ENCODE measurements at places on chromosomes 2 and 18. TPM values are rescaled to one million over a fixed set of nuclear protein-coding genes. Genes with fewer than 3 reads are reported as not detected.

GRCh38 chr2:114929225-114929624 is 486.8 kb downstream of the DPP10 start:
- no peak for DNase-seq

DNA sequence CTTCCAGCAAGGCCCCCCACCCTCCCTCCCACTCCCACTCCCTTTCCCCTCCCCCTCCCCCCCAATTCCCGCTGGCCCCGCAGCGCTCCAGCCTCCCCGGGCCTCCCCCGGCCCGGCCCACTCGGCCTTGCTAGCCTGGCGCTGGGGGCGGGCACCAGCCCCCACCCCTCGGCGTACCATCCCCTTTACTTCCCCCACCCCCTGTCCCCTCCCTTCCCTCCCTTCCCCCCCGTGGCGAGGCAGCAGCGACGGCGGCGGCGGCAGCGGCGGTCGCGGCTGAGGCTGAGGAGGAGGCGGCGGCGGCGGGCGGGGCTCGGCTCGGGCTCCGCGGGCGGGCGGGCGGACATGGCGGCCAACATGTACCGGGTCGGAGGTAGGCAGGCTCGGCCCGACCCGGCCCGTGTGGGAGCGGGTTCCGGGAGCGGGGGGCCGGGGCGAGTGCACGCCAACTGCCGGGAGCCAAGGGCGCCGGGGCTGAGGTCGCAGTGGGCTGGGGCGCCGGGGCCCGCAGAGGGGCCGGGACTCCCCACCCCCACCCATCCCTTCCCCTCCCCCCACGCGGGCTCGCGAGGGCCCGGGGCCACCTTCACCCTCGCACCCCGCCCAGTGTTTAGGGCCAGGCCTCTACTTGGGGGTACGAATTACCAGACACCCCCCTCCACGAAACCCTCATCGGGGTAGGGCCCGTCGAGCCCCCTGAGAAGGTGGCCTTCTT is at the start of gene MTA3:
Gene MTA3 (plus strand): TSS at position 232 of the 715 bp plus-strand sequence. CDS start 114 bp downstream, at position 346.
- no peak for DNase-seq

Gene PLA2R1
- total RNA-seq = 17.8 TPM

GRCh38 chr18:77750006-77750405 is 500.4 kb downstream of the GALR1 start:
- DNase-seq = no peak

Gene IL1RL2
- 4.6 TPM for total RNA-seq

Gene CPSF3
- 99.7 TPM for total RNA-seq

Gene KCNK3
- 9.6 TPM for total RNA-seq

DNA sequence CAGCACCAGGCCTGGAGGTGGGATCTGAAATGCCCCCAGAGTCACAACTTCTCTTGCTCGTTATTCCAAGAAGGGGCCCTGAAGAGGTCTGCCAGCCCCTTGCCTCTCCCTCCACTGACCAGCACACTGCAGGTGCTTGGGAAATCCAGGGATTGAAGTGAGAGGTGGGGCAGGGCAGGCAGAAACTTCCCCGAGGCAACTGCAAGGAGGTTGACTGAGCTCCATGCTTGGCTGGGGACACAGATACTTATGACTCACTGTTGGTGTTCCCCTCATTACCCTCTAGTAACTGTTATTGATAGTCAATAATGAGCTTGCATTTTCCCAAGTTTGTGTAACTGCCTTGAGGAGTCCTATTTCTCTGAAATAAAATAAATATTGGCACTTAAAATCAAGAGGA is 47.5 kb downstream of the MARCO start:
- DNase-seq = peak; percentile 94

DNA sequence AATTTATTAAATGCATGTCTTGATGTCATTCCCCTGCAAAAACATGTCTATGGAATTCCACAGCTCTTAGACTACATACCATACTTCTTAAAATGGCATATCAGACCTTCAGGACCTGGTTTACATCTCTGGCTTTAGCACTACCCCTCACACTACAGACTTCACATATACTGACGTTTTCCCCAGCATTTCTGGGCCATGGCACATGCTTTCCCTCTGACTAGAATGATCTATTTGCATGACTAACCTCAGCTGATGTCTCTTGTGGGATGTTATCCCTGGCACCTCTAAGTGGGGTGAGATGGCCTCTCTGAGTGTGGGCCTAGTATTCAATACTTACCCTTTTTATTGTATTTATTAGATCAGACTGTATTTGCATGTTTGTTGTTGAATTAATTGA is 381.6 kb downstream of the ERBB4 start:
- DNase-seq = peak; percentile 15

GRCh38 chr2:54365661-54366060 is 90.5 kb upstream of the SPTBN1 start:
- no peak for DNase-seq

Gene GPR148
- total RNA-seq = not detected

DNA sequence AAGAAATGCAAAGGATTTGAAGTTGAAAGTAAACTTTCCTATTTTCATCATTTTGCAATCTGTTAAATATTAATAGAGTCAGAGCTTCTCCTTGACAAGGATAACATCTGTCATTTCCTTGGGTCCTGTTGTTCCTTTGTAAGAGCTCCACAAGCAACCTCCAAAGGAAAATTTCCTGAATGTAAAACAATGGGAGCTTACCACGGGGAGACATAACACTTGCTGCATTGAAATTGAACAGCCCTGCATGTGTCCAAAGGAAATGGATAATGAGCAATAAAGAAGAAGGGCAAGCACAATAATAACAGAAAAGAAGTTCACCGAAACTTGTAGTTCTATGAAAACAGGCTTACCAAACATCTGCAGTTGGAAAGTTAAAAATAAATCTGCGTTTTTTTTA is 42.0 kb upstream of the SCG2 start:
- DNase-seq = peak; percentile 74

DNA sequence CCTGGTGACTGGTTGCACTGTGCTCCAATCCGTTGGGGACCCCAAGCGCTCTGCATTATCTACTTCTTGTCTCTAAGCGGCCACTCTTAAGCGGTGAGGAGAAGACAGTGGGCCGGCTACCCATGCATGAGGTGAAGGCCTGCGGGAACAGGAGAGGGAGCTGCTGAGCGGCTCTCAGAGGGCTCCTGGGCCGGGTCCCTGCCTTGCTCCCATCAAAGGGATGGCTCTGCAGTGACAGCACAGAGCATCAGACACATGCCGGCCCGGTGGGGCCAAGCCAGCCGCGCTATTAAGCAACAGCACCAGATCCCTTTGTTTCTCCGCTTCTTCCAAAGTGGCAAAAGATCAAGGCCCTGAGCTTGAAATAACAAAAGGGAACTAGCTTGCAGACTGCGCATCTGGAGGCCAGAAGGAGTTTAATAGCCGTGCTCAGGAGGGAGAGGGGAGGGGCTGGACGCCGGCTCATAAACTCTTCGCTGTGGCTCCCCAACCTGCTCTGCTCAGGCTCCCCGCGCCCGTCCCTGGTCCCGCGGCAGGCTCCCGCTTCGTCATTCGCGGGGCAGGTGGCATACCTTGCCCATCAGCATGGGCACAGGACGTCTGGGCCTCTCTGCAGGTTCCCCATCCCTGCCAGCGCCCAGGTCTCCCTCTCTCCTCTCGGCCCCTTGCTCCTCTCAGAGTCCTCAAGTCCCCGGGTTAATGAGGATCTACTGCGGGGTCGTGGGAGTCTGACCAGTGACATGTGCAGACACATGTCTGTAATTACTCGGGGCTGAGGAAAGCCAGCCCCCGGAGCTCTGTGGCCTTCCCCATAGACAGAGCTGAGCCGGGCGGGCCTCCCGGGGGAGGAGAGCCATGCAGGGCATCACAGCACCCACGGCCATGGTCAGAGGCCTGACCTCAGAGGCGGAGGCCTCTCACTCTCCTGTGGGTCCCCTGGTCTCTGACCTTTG is 96.7 kb downstream of the ASB1 start:
- DNase-seq = no peak

GRCh38 chr18:48645427-48646002 is 106.7 kb downstream of the CTIF start:
- DNase-seq = no peak

Gene RGPD4
- total RNA-seq = under 0.01 TPM

DNA sequence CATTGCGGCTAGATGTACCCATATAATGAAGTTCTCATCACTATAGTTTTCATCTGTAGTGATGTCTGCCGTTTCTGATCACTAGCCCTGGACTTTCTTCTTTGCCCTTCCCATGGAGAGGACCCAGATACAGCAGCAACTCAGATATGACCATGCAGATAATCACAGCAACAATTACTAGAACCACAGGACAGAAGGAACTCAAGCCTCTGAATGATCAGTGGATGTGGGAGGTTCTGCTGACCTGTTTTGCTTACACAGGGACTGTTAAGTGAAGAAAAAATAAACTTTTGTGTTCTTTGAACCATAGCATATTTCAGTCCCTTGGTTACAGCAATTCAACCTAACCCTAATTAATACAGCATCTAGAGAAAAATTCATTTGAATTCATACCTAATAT is 62.7 kb downstream of the ACVR1 start:
- peak; percentile 36 for DNase-seq

Gene PLB1
- 1.2 TPM for total RNA-seq

GRCh38 chr2:152047824-152048471 is 50.9 kb downstream of the CACNB4 start:
- no peak for DNase-seq

- no peak for DNase-seq
Measured at GRCh38 chr2:121605820-121606733, 43.2 kb downstream of the CLASP1 start.

Gene MPHOSPH10
- 10.4 TPM for total RNA-seq

Gene LYPD6
- 1.6 TPM for total RNA-seq

- DNase-seq = no peak
Measured at GRCh38 chr2:40144022-40144421, 307.9 kb downstream of the SLC8A1 start.

- peak; percentile 92 for DNase-seq
Measured at GRCh38 chr2:54572262-54572635, 116.1 kb downstream of the SPTBN1 start.

GRCh38 chr18:24801001-24801400 is 340.6 kb downstream of the HRH4 start:
- DNase-seq = no peak

GRCh38 chr2:15943378-15944280 is 3.3 kb downstream of the MYCN start:
- DNase-seq = peak; percentile 11

Gene HOXD13
- total RNA-seq = not detected

DNA sequence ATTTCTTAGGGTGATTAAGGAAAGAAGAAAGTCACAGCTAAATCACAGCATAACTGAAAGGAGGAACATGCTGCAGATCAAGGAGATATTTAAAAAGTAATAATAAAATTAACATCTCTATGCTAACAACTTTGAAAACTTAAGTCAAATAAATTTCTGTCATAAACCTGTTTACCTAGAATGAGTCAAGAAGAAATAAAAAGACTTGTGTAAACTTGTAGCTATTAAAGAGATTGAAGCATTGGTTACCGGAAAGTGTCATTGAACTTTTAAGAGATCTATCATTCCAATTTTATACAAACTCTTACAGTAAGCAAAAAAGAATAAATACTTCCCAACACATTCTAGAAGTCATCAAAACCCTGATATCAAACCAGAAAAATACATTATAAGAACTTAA is 520.1 kb upstream of the SYT4 start:
- DNase-seq = no peak

Gene HNRNPA3
- 39.4 TPM for total RNA-seq

DNA sequence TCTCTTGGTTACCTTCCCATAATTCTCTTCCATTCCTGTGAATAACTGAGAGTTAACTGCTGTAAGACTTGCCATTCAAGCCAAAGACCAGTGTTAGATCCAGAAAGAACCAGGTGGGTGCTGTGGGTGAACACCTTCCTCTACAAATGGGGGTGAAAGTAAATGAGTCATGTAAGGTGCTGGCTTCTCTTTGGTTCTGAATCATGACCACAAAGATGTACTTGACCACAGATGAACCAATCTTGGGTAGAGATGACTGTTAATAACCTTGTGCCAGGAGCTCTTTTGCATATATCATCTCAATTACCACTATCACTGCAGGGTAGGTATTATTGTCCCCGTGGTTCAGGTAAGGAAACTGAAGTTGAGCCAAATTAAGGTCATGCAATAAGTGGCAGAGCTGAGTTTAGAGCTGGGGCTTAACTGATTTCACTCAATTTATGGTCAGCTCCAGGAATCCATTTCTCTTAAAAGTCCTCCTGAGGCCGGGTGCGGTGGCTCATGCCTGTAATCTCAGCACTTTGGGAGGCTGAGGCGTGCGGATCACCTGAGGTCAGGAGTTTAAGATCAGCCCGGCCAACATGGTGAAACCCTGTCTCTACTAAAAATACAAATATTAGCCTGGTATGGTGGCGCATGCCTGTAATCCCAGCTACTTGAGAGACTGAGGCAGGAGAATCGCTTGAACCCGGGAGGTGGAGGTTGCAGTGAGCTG is 244.9 kb upstream of the CXCR4 start:
- DNase-seq = peak; percentile 65

GRCh38 chr18:7545734-7546133 is 21.4 kb upstream of the PTPRM start:
- DNase-seq = no peak

Gene ATF2
- 77.8 TPM for total RNA-seq

Gene STARD6
- total RNA-seq = 0.69 TPM

GRCh38 chr2:14619441-14619840 is 13.1 kb upstream of the LRATD1 start:
- no peak for DNase-seq

- DNase-seq = no peak
Measured at GRCh38 chr2:2222931-2223330, 108.1 kb downstream of the MYT1L start.

DNA sequence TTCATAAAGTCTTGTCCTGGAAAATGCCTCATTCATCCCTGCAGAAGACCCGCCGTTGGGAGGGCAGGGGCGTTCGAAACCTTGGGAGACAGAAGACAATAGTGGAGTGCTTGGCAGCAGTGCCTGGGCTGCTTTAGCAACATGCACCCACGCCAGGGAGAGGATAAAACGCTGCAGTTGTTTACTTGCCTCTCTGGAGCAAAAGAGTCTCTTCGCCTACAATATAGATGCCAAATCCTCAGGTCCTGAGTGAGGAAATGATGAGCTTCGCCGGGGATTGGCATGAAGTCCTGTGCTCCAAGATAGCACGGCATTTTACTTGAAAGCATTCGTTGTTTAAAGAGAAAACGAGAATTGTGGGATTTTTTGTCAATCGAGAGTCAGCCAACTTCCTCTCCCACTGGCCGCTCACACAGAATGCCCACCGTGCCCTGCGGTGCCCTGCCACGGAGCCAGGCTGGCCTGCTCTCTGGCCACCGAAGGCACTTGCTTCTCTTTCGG is 152.5 kb upstream of the POU3F3 start:
- DNase-seq = no peak
